ENCODE measurements at places on chromosomes 7 and 10.

DNA sequence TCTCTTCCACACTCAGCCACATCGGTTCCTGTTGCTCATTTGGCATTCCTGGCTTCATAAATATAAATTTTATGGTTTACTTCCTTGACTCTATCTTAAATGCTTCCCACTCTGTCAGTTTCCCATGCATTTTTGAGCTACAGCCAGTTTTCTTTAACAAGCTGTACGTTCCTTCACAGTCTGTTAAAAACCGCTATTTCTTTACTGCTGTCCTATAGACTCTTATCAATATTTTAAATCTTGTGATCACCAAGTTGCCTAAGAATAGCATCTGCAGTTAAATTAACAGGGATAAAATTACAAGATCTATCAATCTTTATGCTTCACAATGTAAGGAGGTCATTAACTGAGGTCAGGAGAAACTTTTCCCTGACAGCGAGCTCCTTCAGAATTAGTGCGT is 103.1 kb upstream of the RHOBTB1 start:
- DNase-seq = no peak

DNA sequence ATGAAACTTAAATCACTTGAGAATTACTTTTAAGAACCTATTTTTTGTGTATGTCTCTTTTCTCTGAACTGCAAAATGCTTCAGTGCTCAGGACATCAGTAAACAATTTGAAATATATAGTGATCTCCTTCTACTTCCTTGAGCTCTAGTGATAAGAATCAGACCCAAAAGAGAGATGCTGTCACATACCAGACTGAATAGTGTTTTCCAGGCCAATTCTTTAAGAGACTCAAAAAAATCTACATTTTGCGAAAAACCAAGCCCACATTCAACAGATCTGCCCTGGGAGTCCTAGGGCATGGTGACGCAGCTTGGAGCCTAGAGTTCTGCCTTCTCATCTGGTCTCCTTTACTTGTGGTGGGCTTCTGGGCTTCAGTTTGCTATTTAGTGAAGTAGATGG is 72.1 kb upstream of the SLC13A1 start:
- no peak for DNase-seq

- DNase-seq = no peak
These were observed 178.0 kb downstream of the IMMP2L start for GRCh38 chr7:111384065-111384891.

- peak; percentile 49 for DNase-seq
These were observed 8.7 kb upstream of the ASB4 start for GRCh38 chr7:95476904-95477594.

- DNase-seq = peak; percentile 65
These were observed 52.5 kb downstream of the PRF1 start for GRCh38 chr10:70549962-70550458.

DNA sequence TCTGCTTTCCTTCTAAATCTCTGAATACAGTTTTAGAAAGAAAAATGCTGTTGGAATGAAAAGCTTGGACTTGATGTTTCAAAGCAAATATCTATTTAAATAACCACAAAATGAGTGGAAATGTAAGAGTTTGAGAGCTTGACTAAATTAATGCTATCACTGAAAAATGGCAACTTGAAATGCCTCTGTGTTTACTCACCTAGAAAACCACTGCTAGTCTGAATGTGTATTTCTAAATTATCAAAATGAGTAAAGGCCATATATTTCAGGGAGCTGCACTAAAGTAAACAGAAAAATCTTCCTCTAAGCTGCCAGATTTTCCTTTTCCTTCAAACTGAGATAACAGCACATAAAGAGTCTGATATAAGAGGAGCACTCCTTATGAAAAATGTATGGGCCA is 87.9 kb downstream of the DPY19L1 start:
- no peak for DNase-seq

DNA sequence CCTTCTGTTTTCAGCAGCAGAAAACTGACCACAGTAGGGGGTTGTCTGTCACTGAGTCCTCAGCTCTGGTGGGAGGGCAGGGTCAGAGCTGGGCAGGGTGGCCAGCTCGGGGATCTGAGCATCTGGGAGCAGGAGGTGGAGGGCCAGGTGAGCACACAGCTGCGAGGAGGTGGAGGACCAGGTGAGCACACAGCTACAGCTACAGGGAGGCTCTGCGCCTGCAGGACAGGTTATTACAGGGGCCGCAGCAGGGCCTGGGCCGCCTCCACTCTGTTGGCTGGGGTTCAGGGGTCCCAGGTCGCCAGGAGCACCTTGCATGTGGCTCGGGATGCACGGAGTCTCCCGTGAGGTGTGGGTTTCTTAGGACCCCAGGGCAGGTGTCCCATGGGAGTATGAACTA is 52.4 kb upstream of the PRKAR1B start:
- no peak for DNase-seq

DNA sequence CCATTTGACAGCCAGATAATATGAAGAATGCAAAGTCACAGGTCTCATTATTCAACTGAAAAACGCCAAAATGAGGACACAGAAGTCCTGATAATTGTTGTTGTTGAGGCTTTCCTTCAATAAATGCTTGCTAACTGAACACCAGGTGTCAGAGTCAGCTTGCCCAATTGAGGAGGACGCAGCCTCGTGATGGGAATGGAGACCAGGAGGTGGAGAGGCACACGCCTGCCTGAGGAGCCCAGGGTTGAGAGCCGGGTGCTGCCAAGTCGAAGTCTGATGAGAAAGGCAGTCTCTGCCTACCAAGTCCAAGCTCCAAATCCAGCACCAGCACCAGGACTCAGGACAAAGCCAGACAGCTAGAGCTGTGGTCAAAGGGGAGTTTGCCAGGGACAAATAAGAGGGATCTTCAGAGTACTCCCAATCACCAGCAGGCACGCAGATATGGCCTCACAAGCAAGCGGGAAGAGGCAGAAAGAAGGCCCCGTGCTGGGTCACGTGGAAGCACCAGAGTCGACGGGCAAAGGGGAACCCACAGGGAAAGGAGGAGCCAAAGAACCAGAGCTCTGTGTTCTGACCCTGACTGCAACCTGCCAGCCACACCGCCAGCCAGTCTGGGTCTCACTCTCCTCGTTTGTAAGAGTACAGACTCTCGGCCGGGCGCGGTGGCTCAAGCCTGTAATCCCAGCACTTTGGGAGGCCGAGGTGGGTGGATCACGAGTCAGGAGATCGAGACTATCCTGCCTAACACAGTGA is 47.6 kb downstream of the VOPP1 start:
- no peak for DNase-seq

- DNase-seq = no peak
These were observed 4.7 kb upstream of the NRF1 start for GRCh38 chr7:129606803-129607202.

DNA sequence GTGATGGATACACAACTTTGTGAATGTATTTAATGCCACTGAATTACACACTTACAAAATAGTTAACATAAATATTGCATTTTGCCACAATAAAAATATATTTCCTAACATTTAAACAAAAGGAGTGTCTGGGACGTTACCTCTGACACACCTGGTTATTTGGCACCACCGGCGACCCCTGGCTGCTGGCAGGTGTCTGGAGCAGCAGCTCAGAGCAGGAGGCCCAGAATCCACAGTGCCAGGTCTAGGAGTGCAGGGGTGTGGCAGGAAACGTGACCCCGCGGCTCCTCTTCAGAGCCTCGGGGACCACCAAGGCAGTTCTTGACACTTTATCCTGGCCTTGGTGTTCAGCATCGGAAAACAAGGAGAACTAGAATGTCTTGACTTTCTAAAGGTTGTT is 46.3 kb downstream of the MGMT start:
- DNase-seq = no peak

- DNase-seq = no peak
These were observed 960.5 kb downstream of the GATA3 start for GRCh38 chr10:9015005-9015404.

DNA sequence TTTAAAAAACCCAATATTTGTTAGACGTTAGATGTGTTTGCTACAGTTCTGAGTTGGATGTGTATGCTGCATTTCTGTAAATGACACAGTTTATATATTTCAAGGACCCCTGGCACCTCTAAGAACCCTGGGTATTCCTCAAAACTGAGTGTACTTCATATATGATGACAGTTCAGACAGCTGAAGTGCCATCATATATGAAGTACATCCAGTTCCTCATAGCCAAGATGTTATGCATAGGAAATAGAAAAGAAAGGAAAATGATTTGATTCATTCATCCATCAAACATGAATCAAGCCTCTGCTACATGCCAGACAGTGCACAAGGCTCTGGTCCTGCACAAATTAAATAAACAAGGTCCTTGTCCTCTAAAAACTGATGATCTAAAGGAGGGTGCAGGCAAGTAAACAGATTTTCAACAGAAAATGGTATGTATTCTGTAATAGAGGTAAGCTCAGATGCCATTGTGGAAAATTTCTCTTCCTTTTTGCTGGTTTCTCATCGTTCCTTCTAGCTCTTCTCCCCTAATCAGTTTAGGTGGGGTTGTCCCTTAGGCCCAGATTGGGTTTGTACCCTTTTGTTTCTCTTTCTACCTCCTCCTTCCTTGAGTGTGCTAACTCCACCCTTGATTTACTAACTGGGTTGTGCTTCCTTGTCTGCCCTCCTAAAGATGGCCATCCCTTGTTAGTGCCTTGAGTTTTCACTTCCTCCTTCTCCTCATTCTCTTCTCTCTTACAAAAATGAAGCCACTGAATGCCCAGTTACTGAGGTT is 25.3 kb upstream of the SMIM30 start:
- DNase-seq = no peak

DNA sequence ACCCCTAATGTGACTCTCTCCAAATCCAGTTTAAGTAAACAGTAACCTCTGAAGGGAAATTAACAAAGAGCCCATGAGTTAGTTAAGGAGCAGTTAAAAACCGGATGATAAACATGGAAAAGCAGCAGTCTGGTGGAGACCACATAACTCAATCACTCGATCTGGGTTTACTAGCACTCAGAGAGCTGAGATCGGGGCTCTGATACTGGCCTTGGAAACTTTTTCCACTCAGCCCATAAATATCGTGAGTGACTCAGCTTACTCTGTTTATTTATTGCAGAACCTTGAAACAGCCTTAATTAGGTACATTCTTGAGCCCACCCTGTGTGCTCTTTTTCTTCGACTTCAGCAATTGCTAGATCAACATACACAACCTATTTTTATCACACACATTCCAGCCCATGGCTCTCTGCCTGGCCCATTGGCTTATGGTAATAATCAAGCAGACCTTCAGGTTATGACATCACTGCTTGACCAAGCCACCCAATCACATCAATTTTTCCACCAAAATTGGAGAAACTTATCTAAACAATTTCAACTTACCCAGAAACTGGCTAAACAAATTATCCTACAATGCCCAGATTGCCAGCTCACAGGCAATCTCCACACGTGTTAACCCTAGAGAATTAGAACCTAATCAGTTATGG is 82.2 kb upstream of the GPR22 start:
- DNase-seq = peak; percentile 96

DNA sequence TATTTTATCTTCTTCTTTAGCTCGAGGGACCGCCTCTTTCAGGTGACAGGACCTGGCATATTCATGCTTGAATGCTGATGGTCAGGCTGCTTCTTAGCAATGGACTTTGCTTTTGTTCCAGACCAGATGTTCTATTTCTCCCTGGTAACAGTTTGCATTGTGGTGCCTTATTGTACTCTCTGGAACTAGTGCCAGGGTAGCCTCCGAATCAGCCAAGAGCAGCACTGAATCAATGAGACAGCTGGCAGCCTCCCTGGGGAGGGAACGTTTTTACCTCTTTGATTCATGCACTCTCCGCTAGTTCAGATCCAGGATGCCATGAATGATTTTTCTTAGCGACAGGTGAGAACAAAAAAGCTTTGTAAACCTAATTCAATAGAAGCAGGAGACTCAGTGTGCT is 54.1 kb upstream of the NXPH1 start:
- DNase-seq = no peak

- DNase-seq = no peak
These were observed 140.2 kb downstream of the AUTS2 start for GRCh38 chr7:69738396-69738951.

GRCh38 chr10:56269181-56269580 is 91.9 kb downstream of the ZWINT start:
- DNase-seq = no peak

DNA sequence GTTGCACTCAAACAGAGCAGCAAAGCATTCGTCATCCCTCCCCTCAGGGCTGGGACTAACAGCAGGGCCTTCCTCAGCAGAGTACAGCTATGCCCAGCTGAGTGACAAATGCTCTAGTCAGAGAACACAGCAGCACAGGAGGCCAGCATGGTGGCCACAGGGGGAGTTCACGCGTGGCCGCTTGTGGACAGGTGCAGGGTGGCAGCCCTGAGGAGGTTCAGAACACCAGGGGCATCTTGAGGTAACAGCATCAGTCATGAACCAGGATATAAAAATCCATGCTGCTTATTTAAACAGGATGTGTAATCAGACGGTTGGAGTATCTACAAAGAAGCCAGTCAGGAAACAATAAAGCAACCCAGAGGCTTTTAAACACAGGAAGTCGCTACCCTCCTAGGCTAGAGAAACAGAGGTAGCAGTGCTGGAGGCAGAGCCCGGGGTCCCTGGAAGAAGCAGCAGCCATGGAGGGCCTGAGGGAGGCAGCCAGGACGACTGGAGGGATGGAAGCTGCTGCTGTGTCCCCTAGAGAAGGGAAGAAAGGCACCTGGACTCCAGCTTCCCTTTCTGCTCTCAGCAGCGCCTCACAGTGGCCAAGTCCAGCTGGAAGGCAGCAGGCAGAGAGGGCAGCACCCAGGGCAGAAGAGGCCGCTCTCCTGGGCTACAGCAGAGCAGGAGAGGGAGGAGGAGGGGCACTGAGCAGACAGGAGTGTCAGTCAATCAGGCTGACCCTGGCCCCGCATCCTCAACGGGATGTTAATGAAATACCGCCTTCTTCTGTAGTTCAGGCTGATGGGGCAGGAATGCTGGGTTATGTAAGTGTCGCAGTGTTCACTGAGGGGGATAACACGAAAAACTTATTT is 70.8 kb upstream of the UCN3 start:
- DNase-seq = peak; percentile 75

DNA sequence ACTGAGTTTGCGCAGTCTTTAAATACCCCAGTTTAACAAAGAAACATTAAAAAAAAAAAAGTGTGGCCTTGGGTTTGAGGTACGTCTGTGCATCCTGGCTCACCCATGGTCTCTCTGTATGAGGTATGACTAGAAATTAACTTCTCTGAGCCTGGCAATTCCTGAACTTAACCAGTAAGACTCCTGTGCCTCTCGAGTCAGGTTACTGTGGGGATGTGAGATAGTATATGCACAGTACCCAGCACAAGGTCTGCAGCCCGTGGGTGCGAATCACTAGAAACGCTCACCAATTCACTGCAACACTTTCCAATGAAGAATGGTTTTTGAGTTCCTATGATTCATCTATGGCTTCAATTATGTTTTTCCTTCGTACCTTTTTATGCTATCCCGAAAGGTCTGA is 149.9 kb downstream of the SFMBT2 start:
- no peak for DNase-seq

- DNase-seq = peak; percentile 13
These were observed 30.2 kb upstream of the EZH2 start for GRCh38 chr7:148914208-148914777.

- DNase-seq = no peak
These were observed 10.9 kb downstream of the TARP start for GRCh38 chr7:38262545-38262944.

DNA sequence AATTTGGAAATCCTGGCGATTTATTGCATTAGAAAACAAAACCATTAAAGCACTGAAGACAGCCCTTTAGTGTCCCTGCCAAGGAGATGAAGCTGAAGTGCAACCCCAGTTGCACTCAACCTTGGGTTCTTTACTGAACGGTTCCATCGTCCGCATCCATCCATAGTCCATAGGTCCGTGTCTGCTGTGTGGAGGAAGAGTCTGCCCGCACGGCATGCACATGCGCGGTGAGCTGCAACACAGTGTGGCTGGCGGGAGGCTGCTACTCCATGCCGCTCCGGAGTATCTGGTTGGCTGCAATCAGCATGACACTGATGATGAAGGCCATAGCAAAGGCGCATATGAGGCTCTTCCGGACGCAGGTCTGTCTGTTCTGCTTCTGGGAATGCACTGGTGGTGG is 624.6 kb downstream of the CALN1 start:
- DNase-seq = no peak

Measured in SJSA1 (cell line).